ENCODE measurements at places on chromosomes 3 and 15.

DNA sequence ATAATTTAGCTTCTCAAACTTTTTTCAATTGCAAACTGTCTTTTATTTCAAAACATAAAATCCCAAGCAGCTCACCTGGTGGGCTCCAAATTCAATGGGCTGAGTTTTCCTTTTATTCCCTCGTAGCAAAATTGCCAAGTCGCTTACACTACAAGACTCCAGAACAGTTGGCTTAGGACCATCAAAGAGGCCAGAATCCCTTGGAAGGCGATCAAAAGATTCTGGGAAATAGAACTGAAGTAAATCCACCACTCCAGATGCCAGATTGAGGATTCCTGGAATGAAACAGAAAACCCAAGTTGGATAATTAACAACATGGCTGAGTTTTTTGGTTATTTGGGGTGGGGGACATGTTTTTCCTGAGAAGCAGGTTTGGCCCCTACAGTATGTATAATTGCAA is 87.7 kb upstream of the DCLK3 start:
- no peak for DNase-seq

GRCh38 chr3:160601288-160601687 is 35.9 kb upstream of the KPNA4 start:
- no peak for DNase-seq

GRCh38 chr3:46368569-46368968 is 2.2 kb upstream of the CCR5 start:
- DNase-seq, result no peak

DNA sequence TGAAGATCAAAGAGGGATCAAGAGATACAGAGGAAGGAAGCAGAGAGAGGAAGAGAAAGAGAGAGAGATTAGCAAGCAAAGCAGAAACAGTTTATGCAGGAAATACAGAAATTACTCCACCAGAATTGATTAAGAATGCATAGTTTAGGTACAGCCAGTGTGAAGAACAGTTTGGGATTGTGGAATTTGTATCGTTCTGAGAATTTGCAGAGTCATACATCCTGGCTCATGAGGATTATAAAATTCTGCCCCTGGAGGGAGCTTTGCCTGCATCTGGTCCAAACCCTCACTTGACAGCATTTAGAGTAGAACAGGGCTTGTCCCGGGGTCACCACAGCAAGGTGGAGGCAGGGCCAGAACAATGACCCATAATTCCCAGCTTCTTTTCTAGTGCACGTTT is 44.1 kb downstream of the MASP1 start:
- no peak for DNase-seq

GRCh38 chr15:79721256-79721655 is 175.6 kb downstream of the MTHFS start:
- DNase-seq, result no peak
